ENCODE measurements at places on chromosomes 12 and 14.

DNA sequence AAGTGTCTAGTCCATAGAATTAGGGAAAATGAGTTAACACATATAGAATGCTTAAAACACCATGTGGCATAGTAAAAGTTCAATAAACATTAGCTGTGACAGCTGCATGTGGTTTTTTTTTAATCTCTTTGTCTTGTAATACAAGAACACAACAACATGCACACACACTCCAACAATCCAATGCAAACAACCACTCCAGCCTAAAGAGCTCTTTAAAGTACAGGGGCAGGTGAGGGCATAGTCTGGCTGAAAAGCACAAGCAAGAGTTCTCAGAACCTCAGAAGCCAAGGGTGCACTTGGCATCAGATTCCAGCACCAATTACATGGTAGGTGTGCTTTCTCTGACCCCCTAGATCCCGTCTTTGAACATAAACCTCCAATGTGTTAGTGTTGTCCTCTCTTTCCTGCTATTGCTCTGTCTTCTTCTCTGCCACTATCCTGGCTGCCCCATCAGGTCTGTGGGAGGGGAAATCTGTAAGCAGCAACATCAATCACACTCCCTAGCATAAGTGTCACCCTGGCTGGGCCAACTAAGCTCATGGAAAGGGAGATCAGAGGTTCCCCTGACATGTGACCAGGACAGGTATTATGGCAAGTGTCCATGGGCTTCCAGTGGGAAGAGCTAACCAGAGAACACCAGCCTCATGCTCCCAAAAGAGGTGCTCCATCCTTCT is 91.0 kb downstream of the SLC8A3 start:
- no peak for DNase-seq

DNA sequence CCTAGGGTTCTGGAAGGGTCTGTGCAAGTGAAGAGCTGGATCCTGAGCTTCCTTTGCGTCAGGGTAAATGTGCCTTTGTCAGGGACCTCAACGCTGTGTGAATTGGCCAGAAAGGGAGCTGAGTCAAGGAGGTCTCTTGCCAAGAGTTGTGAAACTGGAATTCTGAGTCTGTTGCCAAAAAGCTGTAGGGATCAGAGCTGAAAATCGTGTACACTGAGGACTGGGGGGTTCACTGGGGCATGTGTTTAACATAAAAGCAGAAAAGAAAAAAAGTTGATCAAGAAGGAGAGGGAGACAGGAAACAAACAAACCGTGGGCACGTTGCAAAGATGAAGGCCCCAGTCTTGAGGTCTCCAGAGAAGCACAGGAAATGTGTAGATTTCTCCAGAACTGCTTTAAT is 1081.5 kb downstream of the VRK1 start:
- DNase-seq, result peak; percentile 3

GRCh38 chr14:21191261-21191808 is 35.5 kb upstream of the OR5AU1 start:
- no peak for DNase-seq

- DNase-seq, result peak; percentile 29
Measured at GRCh38 chr12:10607885-10608458, 5.4 kb downstream of the MAGOHB start.

DNA sequence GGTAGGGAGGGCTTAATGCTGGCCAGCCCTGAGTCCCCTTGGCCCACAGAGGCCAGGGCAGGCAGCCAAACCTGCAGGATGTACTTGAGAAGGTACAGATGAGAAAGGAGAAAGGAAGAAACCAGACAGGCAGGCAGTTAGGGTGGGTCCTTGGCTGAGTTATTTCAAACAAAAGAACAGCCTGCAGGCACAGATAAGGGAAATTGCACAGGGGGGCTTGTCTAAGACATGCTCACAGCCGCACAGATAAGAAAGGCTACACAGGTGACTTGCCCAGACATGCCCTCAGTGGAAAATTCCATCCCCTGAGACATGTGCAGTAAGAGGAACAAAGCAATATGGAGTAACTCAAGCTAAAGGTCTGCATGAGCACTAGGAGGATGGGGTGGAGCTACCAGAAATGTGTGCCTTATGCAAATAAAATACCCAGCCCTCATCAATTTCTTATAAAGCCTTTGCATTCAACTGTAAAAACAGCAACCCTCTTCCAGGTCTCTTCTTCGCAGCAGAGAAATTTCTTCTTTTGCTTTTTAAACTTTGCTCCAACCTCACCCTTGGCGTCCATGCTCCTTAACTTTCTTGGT is 158.2 kb upstream of the RGS6 start:
- DNase-seq, result no peak

DNA sequence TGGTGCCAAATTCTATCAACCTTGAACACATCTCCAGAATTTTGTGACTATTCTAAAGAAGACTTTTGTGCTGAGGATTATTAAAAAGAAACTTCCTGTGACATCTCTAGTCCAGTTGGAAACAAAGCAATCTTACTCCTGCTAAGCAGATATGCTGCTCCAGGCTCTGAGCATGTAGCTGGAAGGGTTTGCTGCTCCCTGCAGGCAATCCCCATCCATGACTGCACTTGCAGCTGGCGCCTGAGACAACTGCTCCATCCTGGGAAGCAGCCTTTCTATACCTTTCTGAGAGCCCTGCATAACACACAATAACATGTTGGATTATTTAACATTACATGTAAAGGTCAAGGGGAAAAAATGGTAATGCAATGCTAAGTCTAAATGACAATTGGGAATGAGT is 105.1 kb downstream of the NDUFA12 start:
- DNase-seq, result peak; percentile 14

GRCh38 chr14:68282479-68283377 is 463.1 kb downstream of the RAD51B start:
- DNase-seq, result no peak

GRCh38 chr12:88416155-88416554 is 164.1 kb downstream of the KITLG start:
- DNase-seq, result no peak

GRCh38 chr14:79749065-79749464 is 462.2 kb downstream of the DIO2 start:
- no peak for DNase-seq

- DNase-seq, result no peak
Measured at GRCh38 chr12:122265886-122266229, 436 bp downstream of the VPS33A start.

GRCh38 chr14:65299826-65300225 is 112.7 kb upstream of the FUT8 start:
- DNase-seq, result no peak

Measured in astrocyte of the spinal cord (primary cell).